ENCODE measurements at places on chromosomes 7 and 10.
A peak's percentile ranks its signal among the peaks of the same experiment; 100 is the strongest.

GRCh38 chr10:32273336-32273735 lies 73.6 kb downstream of the EPC1 start:
- no peak for DNase-seq

DNA sequence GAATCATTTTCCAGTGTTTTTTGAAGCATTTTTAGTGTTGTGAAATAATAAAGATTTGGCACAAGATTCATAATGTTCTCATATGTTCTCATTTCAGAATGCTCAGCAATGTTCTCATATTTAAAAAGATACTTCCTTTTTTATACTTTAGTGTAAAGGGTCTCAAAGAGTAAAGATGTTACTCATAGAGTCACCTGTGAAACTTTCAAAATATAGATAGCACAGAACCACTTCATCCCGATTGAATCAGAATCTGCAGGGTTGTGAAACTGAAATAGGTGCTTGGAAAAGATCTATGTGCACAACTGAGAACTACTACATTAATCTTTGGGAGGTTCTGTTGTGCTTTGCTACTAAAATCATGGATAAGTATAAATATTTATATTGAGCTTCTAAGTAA lies 144.7 kb downstream of the MDFIC start:
- DNase-seq = no peak

GRCh38 chr7:816751-817671 lies 15.3 kb upstream of the SUN1 start:
- DNase-seq = peak; percentile 52

GRCh38 chr10:91923371-91924211 lies at the start of gene BTAF1:
BTAF1 (plus strand) TSS chr10:91923770; CDS start chr10:91924077, 307 bp downstream.
- DNase-seq = peak; percentile 97

- DNase-seq = no peak
These were observed 1290.3 kb upstream of the SORCS1 start for GRCh38 chr10:108454793-108455192.

- DNase-seq = peak; percentile 38
These were observed 106.3 kb upstream of the SVIL start for GRCh38 chr10:29740981-29741545.

DNA sequence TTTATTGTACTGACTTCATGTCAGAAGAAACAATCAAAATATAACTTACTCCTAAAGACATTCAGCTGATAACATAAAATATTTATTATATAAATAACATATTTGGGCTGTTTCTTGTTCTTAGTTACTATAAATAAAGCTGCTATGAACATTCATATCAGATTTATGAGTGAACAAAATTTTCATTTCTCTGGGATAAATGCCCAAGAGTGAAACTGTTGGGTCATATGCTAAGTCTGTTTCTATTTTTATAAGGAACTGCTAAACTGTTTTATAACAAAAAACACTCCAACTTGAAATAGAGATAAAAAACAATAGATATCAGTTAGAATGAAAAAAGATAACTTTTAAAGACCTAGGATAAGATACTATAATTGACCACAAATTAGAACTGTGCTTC lies 26.5 kb upstream of the CC2D2B start:
- DNase-seq = no peak

GRCh38 chr7:154372011-154372601 lies 319.9 kb downstream of the DPP6 start:
- no peak for DNase-seq

GRCh38 chr10:17783751-17784150 lies 25.4 kb upstream of the MRC1 start:
- no peak for DNase-seq

DNA sequence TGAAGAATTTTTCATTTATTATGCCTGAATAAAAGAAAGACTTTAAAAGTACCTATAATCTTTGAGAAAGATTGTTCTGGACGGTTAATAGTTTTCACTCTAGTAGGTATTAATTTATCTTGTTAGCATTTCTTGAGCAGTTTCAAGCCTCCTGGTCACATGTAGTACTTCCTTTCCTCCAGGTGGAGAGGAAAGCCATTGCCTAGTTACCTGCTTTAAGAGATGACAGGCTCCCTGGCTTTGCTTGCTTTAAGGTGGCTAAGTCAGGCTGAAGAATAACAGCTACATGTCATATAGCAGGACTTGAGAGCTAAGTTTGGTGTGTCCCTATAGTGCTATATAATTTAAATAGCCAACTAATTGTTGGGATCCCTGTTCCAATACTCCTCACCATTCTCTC lies 160.2 kb downstream of the CDK14 start:
- no peak for DNase-seq

DNA sequence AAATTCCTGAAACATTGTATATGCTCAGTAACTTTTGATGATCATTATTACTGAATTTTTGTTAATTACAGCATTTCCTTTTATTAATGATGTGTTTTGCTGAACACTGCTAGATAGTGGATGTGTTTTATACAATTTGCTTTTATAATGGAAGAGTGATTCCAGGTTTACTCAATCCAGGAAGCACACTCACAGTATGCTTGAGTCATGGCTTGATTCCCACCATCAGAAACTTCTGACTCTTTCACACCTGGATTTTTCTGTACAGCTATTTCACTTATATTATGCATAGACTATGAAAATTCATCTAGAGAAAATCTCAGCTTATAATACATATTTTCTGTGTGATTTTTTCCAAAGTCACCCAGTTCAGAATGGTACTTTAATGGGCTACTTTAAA lies 1040.9 kb downstream of the GRM8 start:
- DNase-seq = no peak

GRCh38 chr10:115884331-115884730 lies 388.7 kb downstream of the GFRA1 start:
- DNase-seq = no peak

DNA sequence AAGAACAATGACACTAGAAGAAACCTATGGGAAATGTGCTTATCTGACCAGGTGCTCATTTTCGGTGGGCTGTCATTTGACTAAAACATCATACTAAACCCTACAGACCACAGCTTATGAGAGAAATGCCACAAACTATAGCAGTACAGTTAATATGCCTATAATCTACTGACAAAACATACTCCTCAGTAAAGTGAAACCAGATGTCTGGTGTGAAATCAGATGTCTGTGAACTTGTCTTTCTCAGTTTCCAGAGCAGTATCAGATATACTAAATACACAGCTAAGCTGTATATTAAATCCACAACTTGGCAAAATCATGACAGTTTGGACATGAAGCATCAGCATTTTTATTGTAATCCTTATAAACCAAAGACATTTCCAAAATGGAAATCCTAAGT lies 3.3 kb downstream of the IMMP2L start:
- no peak for DNase-seq

DNA sequence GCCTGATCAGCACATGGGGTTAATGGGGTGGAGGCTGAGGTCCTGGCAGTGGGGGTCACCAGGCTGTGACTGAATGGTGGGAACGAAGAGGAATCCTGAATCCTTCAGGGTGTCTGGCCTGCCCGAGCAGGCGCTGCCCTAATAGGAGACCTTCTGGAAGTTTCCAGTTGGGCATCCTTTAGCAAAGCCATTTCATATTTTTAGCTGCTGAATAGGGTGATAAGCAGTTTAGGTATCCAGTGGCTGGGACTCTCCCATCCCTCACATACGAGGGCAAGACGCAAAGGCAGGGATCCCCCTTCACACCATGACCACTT lies 159.3 kb downstream of the SH3PXD2A start:
- no peak for DNase-seq

DNA sequence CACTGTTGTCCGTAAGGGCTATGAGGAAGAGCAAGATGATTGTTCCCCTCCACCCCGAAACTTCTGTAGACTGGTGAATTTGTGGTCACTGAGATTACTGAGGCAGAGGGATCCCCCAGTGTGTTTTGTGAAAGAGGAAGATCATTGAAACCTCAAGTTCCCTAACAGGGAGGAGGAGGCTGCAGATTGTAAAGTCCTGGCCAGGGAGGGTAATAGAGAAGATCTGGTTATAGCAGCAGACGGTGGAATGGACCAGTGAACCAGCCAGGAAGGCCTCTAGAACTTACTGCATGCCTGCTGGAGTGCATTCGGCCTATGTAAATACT lies 31.1 kb downstream of the LMTK2 start:
- DNase-seq = no peak

GRCh38 chr7:47573758-47574481 lies 8.0 kb downstream of the TNS3 start:
- DNase-seq = no peak

DNA sequence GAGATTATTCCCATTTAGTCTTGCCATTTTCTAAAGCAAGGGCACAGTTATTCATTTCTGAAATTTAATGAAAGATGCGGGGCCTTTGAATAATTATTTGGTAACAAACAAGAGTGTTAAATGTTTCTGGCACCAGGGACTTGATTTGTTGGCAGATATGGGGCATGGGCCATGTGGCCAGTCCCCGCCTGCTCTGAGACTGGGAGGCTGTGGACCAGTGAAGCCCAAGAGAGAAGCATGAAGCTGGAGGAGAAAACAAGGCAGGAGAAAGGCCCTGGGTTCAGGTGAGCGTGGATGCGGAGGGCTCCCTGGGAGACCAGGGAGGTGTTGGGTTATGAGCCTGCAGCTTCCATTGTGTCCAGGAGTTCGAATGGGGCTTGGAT lies 378.5 kb downstream of the TCERG1L start:
- no peak for DNase-seq

DNA sequence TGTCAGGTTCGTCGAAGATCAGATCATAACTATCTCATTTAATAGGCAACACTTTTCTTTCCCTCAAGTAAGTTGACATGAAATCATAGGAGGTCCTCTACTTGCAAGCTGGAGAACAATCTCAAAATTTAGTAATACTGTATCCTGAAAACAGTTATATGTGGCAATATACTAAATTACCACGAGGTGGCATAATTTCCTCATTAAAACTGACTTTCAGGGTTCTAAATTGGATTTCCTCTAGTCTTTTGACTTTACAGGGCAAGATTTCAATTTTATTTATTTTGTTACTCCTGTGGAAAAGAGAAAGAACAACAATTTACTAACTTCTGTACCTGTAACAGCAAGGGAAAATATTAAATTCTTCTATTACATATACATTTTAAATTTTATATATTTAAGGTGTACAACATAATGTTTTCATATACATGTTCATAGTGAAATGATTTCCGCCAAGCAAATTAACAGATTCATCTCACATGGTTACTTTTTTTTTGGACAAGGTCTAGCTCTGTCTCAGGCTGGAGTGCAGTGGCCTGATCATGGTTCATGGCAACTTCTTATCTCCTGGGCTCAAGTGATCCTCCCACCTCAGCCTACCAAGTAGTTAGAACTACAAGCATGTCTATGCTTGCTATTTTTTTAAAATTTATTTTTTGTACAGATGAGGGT lies 53.4 kb upstream of the CYP2C18 start:
- peak; percentile 48 for DNase-seq

- peak; percentile 84 for DNase-seq
These were observed 60.1 kb upstream of the SORCS3 start for GRCh38 chr10:104580774-104581675.

DNA sequence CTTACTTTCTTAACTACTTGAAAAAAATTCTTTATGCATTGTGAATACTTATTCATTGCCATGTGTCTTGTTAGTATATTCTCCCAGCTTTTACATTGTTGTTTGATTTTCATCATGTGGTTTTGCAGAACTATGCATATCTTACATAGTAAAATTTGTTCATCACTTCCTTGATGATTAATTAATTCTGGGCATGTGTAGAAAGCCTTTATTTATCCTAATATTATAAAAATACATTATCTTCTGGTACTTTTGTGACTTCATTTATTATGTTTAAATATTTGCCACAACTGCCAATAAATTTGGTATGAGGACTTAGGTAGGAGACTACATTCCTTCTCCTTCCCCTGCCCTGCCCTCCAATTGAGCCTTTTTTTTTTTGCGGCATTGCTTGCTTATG lies 166.0 kb upstream of the ZNF32 start:
- no peak for DNase-seq

DNA sequence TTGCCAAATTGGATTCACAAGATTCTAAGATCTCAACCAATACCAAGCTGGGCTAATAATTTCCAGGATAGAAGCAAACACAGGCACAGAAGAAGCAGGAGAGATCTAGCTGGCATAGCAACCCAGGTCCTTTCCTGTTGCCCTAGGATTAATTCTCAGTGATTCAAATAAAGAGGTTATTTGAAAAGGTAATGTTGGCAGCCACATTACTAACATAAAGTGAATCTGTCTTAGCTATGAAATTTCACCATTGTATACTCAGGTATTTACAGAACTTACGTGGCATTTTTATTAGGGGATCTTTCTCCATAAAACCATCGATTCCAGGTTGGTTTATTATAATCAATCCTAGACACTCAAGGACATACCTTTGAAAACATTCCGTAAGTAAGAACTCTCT lies 379.3 kb upstream of the POM121L12 start:
- no peak for DNase-seq

- DNase-seq = no peak
These were observed 95.0 kb downstream of the BMS1 start for GRCh38 chr10:42877496-42878030.

Data from neural progenitor cell (in vitro differentiated cells).